ENCODE measurements at places on chromosomes 13 and 19.

DNA sequence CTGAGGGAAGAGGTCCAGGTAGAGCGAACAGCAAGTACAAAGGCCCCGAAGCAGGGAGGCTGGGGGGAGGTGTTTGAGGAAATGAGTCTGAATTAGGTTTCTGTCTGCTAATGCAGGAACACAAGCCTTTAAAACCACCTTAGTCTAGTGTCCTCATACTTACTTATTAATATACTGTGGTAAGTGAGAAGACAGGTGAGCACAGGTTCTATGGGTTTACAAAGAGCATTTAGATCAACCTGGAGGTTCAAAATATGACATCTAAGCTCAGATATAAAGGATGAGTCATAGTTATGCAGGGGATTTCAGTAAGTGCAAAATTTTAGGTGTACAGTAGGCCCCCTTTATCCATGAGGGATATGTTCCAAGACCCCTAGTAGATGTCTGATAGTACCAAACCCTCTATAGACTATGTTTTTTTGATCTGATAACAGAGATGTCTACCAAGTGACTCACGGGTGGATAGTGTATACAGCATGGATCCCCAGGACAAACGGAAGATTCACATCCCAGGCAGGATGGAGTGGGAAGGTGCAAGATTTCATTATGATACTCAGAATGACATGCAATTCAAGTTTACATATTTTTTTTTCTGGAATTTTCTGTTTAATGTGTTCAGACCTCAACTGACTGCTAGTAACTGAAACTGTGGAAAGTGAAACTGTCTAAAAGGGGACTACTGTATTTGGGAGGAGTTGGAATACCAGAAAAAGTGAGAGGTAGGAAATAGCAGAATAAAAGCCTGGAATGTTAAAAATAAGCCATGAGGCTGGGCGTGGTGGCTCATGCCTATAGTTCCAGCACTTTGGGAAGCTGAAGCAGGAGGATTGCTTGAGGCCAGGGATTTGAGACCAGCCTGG lies 18.2 kb upstream of the MED4 start:
- no peak for DNase-seq

DNA sequence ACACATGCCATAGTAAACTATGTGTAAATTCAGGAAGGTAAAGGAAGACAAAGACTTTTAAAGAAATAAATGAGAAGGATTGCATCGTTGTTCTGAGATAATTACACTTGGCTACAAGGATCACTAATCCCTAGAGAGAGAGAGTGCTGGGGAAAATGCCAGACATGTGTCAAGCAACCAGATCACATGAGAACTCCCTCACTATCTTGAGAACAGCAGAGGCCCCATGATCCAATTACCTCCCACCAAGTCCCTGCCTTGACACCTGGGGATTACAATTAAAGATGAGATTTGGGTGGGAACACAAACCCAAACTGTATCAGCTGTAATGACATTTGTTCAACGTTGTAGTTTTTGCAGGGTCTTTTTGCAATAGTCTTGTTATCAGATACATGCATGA lies 1600.9 kb upstream of the MIR17HG start:
- no peak for DNase-seq

DNA sequence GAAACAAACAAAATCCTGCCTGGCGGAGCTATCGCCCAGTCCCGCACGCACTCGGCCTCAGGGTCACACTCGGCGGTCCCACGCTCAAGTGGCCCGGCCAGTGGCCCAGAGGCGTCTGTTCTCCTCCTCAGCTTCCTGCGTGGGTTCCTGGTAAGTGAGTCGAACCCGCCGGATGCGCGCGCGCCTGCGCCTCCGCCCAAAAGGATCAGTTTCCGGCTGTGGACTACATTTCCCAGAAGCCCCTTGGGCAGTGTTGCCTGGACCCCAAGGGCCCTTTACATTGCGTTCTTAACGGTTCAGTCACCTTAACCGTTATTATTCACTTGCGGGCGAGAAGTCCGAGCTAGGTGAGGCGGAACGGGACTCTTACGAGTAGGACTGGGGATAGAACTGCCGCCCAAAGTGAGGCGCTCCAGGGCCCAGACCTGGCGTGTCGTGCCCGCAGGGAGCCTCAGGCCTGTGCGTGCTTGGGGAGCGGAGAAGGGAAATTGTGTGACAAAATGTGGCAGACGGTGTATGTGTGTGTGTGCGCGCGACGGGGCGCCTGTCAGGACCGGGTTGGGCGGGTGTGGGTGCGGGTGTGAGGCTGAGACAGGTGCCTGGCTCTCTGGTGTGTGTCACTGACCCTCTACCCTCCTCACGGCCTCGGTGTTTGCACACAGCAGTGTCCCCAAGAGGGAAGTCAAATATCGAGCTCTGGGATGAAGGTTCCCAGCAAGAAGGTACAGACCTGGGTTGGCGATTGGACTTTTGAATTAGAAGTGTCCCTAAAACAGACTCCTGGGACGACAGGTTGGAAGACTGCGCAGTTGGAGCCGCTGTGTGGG lies at the start of gene ZNF546:
ZNF546 (plus strand) TSS at position 250 of the 827 bp plus-strand sequence. CDS start 1,267 bp downstream, outside the sequence.
- DNase-seq: peak; percentile 36

DNA sequence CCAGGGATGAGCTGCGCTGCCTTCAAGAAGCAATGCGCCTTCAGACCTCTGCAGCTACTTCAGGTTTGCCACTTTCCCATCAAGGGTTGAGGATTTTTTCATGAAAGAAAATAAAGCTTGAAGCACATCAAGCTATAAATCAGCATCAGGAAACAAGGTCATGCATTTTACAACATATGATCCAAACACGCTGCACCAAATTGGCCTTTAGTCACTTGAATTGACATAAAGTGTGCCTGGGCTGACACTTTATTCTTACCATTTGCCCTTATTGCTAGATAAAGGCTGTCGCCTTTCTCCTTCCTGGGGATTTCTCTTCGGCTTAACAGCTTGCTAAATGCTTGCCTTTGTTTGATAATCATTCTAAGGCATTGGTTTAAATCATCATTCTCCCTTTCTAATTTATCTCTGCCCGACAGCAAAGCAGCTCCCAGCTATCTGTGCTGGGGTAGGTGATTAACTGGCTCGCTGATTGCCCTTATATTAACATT lies 87.7 kb downstream of the LHFPL6 start:
- no peak for DNase-seq

GRCh38 chr13:104872153-104872552 lies 1663.3 kb downstream of the EFNB2 start:
- no peak for DNase-seq

DNA sequence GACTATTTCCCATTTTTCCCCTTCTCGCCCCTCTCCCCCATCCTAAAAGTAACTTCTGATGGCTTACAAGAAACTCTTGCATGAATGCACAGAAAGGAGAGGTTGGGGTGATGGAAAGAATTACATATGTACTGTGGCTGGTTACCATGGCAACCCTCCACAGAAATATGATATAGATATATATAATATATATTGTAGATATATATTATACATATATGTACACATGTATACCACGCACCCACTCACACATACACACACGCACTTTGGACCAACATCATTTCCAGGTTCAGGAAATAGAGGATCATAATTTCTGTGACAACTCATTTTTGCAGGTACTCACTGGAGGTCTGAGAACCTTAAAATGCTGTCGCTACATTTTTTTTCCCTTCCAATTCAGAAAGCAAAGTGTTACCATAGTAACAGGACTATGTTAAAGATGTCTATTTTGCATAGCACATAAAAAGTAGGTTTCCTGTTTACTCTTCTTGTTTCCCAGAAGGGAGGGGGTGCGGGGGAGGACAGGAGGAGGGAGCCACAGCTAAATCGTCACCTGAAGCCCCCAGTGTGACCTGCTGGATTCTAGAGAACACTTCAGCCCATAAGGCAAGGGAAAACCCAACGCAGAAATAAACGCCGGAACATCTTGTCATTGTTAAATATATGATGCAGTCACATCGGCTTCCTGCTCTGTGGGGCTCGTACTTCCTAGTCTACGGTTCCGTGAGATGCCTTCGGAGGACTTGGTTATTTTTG lies 44.7 kb downstream of the EFNB2 start:
- no peak for DNase-seq

DNA sequence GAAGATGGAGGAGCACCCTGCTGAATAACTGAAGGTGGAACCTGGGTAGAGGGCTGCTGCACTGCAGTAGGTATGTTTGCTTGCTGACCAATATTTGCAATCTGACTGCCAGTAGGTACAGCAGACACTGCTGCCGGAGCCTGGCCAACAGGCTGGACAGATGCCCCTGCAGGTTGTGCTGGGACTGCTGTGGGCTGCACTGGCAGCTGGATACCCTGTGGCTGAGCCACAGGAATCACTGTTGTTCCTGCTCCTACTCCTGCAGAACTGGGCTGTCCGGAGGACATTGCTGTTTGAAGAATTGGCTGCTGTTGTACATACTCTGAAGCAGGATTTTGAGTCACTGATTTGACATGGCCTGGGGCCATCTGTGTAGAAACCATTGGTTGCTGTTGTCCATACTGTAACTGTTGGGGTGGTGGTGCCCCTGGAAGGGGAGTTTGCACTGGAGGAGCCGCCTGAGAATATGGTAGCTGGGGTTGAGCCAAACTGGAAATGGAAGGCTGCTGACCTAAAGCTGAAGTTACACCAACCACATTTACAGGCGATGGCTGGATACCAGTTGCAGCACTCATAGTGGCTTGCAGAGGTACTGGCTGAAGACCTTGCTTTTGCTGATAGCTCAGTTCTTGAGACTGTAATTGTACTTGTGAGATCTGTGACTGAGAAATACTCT lies 2.2 kb downstream of the TSC22D1 start:
- DNase-seq: no peak

- DNase-seq: no peak
Observed at GRCh38 chr19:33403973-33404304, 30.4 kb downstream of the CEBPG start.

DNA sequence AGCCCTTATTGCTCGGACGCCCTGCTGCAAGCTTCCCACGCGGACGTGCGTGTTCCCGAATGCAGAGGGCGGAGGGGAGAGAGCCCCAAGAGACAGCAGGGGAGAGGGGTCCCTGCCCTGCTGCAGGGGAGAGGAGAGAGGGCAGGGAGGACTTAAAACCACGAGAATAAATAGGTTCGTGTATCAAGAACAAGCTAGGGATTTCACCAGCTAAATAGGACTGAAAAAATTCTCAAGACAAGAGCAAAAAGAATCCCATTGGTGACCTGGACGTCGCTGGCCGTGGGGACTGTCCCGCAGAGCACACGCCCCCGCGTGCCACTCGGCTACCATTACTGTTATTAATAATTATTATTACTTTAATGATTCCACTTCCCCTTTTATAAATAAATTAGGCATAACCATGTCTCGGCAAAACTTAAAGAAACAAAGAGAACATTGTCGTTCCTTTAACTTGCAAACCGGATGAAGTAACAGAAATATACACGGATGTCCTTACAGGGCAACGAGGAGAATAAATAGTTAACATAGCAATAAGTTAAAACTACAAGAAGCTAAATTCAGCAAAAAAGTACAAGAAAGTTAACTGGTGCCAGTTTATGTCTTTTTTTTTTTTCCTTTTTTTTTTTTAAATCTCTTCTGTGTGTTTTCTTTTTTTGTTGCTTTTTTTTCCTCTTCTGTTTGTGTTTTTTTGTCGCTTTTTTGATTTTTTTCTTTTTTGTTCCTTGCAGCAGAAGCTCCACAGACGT lies 16.6 kb downstream of the PRKCSH start:
- no peak for DNase-seq

GRCh38 chr19:58570770-58571574 lies 2.2 kb downstream of the MZF1 start:
- DNase-seq: no peak

Measured in AG04449 (cell line).